ENCODE measurements at places on chromosomes 1 and 21. TPM values are rescaled to one million over a fixed set of nuclear protein-coding genes. Genes with fewer than 3 reads are reported as not detected.

Gene CFHR2
- not detected for total RNA-seq

Gene ST6GALNAC3
- 0.03 TPM for total RNA-seq

Gene NBPF20
- total RNA-seq = 3.5 TPM

DNA sequence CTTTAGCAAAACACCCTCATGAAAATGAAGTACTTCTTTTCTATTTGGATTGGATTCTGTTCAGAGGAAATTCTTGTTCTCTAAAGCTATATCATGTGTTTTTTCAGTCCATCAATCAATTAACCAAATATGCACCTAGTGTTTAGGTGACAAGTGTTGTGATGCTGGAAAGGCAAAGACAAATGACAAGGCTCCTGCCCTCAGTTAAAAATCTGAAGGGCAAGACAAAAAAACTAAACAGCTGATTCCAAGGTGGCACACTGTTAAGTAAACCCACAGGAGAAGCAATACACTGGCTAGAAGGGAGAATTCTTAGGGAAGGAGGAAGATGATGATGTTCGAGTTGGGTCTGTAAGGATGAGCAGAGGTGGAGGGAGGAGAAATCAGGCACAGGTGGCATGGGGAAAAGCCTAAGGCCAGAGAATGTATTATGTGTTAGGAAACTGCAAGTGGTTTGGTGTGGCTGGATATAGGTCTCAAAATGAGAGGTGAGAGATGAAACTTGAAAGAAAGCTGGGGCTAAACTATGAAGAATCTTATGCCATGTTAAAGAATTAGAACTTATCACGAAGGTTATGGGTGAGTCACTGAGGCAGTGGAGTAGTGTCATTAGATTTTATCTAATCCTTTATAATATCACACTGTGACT lies 51.8 kb upstream of the GFI1 start:
- DNase-seq = no peak

DNA sequence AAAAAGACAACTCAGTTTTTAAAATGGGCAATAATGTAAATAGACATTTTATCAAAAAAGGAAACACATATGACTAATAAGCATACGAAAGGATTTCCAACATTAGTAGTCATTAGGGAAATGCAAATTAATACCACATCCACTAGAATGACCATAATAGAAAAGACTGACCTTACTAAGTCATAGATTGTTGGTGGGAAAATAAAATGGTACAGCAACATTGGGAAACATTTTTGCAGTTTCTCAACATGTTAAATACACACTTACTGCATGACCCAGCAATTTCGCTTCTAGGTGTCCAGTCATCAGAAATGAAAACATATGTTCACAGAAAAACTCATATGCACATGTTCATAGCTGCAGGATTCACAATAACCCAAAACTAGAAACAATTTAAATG lies 29.9 kb upstream of the SLC44A3 start:
- no peak for DNase-seq

Gene SLC6A17
- total RNA-seq = 5.7 TPM

DNA sequence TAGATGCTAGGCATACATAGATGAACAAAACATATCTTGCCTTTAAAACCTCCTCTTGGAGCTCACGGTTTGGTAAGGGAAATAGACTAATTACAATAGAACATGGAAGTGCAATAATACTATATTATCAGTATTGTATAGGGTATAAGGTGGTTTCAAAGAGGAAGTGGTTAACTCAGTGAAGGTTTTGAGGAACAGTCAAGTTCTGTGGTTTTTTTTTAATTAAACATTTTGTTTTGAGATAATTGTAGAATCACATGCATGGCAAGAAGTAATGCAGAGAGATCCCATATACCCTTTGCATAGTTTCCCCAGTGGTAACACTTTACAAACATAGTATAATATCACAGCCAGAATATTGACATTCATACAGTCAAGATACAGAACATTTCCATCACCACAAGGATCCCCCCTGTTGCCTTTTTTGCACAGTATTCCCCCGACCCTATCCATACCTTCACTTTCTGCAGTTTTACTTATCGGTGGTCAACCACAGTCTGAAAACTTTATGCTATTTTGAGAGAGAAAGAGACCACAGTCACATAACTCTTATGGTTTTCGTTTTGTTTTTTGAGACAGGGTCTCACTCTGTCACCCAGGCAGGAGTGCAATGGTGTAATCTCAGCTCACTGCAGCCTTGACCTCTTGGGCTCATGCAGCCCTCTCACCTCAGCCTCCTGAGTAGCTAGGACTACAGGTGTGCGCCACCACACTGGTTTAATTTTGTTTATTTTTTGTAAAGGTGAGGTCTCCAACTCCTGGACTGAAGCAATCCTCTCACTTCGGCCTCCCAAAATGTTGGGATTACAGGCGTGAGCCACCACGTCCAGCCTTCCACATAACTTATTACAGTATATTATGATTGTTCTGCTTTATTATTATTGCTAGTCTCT lies 60.5 kb upstream of the KIAA1614 start:
- DNase-seq = no peak

- no peak for DNase-seq
Measured at GRCh38 chr21:31482460-31482859, 138.4 kb upstream of the TIAM1 start.

DNA sequence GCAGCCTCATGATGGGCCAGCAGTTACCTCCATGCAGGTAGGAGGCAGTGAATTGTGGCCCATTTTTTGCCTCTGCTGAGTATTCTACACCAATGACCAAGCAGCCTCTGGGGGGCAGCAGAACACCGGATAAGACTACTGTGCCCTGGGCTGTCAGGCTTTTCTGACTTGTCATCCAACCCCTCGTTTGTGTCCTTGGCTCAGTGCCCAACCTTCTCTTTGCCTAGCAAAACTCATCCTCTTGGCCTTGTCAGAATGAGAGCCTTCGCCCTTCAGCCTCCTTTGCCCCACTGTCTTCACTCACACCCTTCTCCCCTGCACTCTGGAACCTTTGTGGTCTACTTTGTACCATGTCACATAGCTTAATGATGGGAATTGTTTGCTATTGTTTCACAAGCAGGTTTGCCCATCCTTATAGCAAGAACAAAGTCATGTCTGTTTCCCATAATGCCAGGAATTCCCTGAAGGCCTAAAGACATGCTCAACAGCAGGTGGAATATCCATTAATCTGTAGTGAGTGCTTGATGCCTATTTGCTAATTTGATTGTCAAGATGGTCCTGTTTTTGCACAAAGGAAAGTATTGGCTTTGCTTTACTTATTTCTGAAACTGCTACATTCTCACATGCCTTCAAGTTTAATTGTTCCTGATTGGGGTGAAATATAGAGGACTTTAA lies 255.9 kb downstream of the HHAT start:
- DNase-seq = no peak

- DNase-seq = no peak
Measured at GRCh38 chr1:12435639-12436344, 182.2 kb downstream of the DHRS3 start.

- no peak for DNase-seq
Measured at GRCh38 chr21:41070284-41070683, 97.7 kb upstream of the BACE2 start.

Gene CD247
- 0.44 TPM for total RNA-seq

DNA sequence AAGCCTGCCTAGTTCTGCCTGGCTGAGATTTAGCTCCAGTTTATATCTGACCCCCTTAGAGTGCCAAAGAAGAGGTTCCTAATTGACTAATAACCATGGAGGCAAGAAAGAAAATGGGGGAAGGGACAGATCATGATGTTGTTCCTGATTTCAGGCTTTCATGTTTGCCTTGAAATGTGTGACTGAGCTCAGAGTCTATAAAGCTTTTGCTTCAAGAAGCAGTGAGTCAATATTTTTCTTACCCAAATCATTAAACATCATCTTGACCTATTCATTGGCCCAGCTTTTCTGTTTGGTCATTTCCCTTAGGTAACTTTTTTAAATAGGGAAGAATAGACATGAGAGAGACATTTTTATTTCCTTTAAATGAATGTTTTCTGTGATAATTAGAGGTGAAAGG lies 55.9 kb downstream of the HHAT start:
- no peak for DNase-seq

DNA sequence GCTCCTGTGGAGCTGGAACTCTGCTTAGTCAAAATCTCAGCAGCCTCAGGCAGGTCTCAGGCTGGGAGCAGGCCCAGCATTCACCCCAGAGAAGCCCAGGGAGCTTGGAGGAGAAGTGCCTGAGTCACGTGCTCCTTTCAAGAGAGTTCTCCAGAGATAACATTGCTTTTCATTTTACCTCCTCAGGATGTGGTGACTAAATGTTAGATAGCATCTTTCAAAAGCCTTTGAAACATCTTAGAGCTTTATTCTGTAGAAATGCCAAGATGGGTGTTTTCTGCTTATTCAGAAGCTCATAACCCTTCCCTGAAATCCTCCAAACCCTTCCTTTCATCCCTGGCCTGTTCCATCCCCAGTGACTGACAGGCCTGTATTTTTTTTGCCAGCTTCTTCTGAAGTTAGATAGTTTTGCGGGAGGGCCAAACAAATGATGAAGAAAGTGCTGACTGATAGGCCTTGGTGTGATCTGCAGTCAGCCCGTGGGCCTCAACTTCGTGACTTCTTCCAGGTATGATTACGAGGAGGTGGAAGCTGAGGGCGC lies 58.0 kb downstream of the PGM1 start:
- DNase-seq = no peak

- no peak for DNase-seq
Measured at GRCh38 chr1:41343790-41344699, 17.2 kb upstream of the FOXO6 start.

- DNase-seq = no peak
Measured at GRCh38 chr1:41927118-41927517, 8.4 kb upstream of the HIVEP3 start.

DNA sequence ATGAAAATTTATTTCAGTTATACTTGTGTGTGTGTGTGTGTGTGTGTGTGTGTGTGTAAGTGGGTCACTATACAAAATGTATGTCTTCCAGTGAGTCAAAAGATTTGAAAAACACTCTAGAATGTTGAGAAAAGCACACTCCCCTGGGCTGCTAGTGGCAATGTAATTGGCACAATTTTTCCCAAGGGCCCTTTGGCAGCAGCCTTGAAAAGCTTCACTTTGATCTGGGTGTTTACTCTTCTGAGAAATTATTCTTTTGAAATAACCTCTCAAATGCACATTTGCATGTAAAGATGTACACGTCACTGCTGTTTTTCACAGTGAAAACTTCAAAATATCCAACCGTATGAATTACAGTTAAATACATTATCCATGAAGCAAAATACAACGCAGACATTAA lies 22.1 kb upstream of the SLC44A3 start:
- no peak for DNase-seq

DNA sequence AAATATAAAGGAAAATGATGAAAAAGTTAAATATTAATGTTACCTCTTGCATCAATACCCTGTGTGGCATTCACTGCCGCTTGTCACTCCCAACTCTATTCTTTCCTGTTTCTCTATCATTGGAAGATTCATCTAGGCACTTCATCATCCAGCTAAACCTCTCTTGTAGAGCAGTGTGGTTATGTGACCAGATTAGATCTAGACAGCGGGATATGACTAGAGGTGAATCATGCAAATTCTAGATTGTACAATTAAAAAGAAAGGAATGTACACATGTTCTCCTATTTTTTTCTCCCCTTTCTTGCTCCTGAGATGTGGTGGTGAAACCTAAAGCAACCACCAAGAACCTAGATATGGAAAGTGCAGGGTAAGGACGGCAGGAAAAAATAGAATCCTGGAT lies 174.1 kb downstream of the LBR start:
- no peak for DNase-seq

Gene OR10T2
- not detected for total RNA-seq

DNA sequence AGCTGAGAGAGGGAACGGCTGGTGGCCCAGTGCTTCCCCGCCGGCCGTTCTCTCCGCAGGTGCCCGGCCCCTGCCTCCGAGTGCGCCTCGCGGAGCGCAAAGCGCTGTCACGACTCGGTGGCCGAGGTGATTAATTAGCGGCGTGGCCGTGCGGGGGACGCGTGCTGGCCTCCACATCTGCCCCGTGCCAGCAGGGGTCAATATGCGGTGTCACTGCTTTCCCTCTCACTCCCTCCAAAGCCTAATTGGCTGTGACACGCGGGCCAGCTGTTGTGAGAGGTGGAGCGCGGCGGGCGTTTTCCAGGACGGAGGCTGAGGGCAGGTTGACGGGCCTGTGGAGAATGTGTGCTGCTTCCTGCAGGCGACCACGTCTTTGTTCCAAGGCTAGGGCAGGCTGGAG lies 239.0 kb downstream of the LMX1A start:
- no peak for DNase-seq

Gene CTSE
- total RNA-seq = not detected

Gene MRTO4
- total RNA-seq = 90.1 TPM

Gene RSBN1
- 10.7 TPM for total RNA-seq

DNA sequence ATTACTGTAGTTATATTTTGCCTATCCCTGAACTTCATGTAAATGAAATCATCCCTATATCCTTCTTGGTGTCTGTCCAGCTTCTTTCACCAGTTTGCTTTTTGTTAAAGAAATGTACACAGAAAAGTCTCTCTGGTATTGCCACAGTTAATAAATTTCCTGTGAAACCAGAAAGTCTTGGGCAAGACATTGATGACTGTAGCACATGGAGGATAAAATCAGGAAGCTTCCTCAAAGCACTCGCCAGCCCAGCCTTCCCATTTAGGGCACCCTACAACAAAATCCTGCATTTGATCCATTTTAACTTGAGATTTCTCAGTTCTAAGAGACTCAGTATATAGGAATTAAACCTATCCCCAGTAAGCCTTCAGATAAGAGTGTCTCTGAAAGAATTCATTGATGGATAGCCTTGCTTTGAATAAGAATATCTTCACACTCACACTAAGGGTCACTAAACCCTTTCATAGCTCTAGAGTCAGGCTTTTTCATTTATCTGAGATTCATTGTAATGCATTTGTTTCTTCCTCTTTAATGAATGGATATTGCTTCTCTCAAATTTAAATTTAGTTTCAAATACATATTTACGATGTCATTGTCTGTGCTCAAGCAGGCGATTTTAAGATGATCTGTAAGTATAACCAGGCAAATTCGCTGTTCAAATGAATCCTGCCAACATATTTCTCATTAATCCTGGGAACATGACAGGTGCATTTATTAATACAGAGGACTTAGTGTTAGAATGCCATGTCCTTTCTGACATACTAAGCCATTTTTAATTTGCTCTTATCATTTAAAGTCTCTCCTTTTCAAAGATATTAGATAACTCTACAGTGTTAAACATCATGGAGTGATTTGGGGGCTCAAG lies 153.1 kb downstream of the GRIK1 start:
- no peak for DNase-seq

- DNase-seq = no peak
Measured at GRCh38 chr1:219476716-219477115, 136.2 kb downstream of the ZC3H11B start.

- DNase-seq = no peak
Measured at GRCh38 chr1:43134068-43134467, 38.0 kb downstream of the EBNA1BP2 start.

- no peak for DNase-seq
Measured at GRCh38 chr1:201327687-201328240, 44.5 kb downstream of the PKP1 start.

Gene GJA5
- not detected for total RNA-seq

- DNase-seq = no peak
Measured at GRCh38 chr1:109350655-109351054, 43.8 kb upstream of the MYBPHL start.

- no peak for DNase-seq
Measured at GRCh38 chr1:235736263-235736662, 86.7 kb upstream of the GNG4 start.

Data from Panc1 (cell line).